ENCODE measurements at places on chromosomes 4 and X.

- peak; percentile 97 for DNase-seq
These were observed at the start of gene MAP9 for GRCh38 chr4:155376387-155377268. TSS of gene MAP9 (minus strand) at chr4:155376965. CDS start at chr4:155375850, 1,115 bp downstream.

- DNase-seq = no peak
These were observed 54.3 kb downstream of the GPRIN3 start for GRCh38 chr4:89253311-89253710.

- peak; percentile 61 for DNase-seq
These were observed at the start of gene PRKX for GRCh38 chrX:3713225-3713936. TSS of gene PRKX (minus strand) at chrX:3713649. CDS start at chrX:3713253, 396 bp downstream.

DNA sequence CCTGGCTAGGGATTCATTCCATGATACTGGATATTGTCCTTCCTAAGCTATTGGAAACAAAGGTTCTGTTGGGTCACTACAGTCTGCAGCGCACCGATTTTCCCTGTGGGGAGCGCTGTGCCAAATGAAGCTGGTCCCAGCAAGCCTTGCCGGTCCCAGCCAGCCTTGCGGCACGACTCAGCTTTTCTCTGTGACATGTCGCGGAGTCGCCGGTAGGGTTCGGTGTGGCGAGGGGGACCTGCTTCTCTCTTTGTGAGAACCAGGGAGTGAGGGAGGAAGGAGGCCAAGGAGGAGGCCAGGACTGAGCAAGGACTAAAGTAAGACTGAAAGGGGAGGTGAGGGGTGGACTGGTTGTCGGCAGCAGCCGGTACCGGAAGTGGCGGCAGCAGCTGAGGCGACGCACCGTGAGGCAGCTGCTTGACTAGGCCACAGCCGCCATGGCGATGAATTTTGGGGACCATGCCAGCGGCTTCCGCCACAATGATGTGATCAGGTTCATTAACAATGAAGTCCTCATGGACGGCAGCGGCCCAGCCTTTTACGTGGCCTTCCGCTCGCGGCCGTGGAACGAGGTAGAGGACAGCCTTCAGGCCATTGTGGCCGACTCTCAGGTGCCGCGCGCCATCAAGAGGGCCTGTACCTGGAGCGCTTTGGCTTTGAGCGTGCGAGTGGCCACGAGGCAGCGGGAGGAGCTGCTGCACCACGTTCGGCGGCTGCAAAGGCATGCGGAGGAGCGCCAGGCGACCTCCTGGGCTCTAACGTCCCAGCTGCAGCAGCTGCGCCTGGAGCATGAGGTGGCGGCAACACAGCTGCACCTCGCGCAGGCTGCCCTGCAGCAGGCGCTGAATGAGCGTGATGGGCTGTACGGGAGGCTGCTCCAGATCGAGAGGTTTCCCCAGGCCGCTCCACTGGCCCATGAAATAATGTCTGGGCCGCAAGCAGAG, at the start of gene TEX13D:
TEX13D (plus strand) TSS at position 180 of the 944 bp plus-strand sequence; CDS start at position 438, 258 bp downstream.
- no peak for DNase-seq

DNA sequence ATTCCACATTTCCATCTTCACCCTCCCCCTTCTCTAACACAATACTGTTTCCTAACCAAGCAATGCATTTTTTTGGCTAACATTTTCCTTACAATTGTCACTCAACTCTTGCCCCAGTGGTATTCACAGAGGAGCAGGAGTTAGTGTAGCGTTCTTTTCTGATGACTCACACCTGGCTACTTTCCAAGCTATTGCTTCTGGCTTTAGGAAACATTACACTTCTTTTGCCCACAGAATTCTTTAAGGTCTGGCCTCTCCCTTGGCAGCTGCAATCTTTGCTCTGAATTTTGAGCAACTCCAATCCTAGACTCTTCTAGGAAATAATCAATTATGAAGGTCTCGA, 27.5 kb upstream of the PDGFC start:
- peak; percentile 100 for DNase-seq
